ENCODE measurements at places on chromosomes 3 and 15. TPM values are rescaled to one million over a fixed set of nuclear protein-coding genes. Genes with fewer than 3 reads are reported as not detected.

GRCh38 chr3:136955813-136956212 lies 2.0 kb upstream of the IL20RB start:
- no peaks in the 10 kb centered on the region for H3K27me3 ChIP-seq
- H3K4me3 ChIP-seq, result no peak overlapping the region
- H3K27ac ChIP-seq, result peak overlapping the region; percentile 18
- H3K36me3 ChIP-seq, result no peaks in the 10 kb centered on the region
- peaks cover 76% of the 10 kb centered on the region for H3K4me1 ChIP-seq
- no peak for DNase-seq

DNA sequence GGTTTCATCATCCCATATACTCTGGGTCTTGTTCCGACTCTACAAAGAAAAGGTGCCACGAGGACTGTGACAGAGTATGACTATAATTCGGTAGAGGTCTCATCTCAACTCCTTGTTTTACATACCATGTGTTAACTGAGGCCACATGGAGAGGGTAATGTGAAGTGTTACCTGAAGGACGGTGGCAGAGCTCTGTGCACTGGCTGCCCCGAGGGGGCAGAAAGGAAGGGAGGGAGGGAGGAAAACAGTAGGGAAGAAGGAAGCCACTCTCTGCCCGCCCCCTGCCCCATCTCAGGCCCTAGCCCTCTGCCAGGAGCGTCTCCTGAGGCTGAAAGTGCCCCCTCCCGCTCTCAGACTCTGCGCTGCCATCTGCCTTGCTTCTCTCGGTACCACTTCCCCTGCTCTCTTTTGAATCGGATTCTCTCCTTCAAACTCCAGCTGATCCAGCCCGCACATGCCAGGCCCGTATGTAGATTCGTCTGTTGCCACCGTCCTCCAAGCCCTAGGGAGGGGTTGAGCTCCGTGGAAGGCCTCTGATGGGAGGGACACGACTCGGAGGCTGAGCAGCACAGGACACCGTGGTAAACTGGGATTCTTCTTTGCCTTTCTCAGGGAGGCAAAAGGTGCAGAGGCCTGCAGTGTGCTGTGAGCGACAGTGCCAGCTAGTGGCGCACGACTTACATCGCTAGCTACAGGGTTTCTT lies 70.5 kb upstream of the ATP10A start:
- H3K4me1 ChIP-seq, result peaks cover 5% of the 10 kb centered on the region
- H3K36me3 ChIP-seq, result no peaks in the 10 kb centered on the region

Gene ONECUT1
- total RNA-seq, result not detected

GRCh38 chr3:129207479-129207878 lies 23.8 kb upstream of the CNBP start:
- H3K4me3 ChIP-seq, result no peak overlapping the region
- H3K4me1 ChIP-seq, result peaks cover 10% of the 10 kb centered on the region
- H3K27ac ChIP-seq, result no peak overlapping the region

Gene SAMMSON
- not detected for total RNA-seq

GRCh38 chr3:125033135-125033534 lies 22.7 kb downstream of the HEG1 start:
- no peak overlapping the region for H3K27ac ChIP-seq
- DNase-seq, result no peak
- H3K36me3 ChIP-seq, result peaks cover 6% of the 10 kb centered on the region
- H3K4me3 ChIP-seq, result no peak overlapping the region

Gene IQCF5
- total RNA-seq, result not detected

Gene NDN
- total RNA-seq, result 8.4 TPM

GRCh38 chr3:177147790-177148189 lies 49.5 kb downstream of the TBL1XR1 start:
- no peak overlapping the region for H3K4me3 ChIP-seq
- H3K4me1 ChIP-seq, result peaks cover 62% of the 10 kb centered on the region
- no peaks in the 10 kb centered on the region for H3K36me3 ChIP-seq
- H3K27ac ChIP-seq, result no peak overlapping the region

GRCh38 chr15:70608144-70608543 lies 155.2 kb downstream of the UACA start:
- DNase-seq, result no peak
- H3K4me1 ChIP-seq, result peaks cover 23% of the 10 kb centered on the region
- no peaks in the 10 kb centered on the region for H3K36me3 ChIP-seq
- H3K27ac ChIP-seq, result no peak overlapping the region
- no peaks in the 10 kb centered on the region for H3K27me3 ChIP-seq

GRCh38 chr3:96354742-96355141 lies 459.7 kb upstream of the EPHA6 start:
- H3K27ac ChIP-seq, result no peak overlapping the region
- DNase-seq, result no peak
- no peak overlapping the region for H3K4me3 ChIP-seq
- no peaks in the 10 kb centered on the region for H3K27me3 ChIP-seq

DNA sequence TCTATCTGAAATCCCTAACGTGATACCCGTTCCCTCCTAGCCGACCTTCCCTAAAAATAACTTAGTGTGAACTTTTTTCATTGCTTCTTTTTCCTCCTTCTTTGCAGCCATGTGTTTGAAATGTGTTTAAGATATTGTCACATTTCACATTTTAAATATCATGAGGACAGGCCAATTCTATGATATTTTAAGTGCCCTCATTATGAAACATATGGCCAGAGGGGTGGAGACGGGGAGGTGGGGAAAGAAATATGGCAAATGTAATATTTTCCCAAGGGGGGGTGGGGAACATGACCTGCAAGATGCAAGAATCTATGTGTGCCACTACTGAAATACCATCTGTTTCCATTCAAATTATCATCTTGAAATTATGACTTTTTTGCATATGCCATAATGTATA lies 1039.2 kb downstream of the AGBL1 start:
- no peaks in the 10 kb centered on the region for H3K4me1 ChIP-seq
- H3K27ac ChIP-seq, result no peak overlapping the region

DNA sequence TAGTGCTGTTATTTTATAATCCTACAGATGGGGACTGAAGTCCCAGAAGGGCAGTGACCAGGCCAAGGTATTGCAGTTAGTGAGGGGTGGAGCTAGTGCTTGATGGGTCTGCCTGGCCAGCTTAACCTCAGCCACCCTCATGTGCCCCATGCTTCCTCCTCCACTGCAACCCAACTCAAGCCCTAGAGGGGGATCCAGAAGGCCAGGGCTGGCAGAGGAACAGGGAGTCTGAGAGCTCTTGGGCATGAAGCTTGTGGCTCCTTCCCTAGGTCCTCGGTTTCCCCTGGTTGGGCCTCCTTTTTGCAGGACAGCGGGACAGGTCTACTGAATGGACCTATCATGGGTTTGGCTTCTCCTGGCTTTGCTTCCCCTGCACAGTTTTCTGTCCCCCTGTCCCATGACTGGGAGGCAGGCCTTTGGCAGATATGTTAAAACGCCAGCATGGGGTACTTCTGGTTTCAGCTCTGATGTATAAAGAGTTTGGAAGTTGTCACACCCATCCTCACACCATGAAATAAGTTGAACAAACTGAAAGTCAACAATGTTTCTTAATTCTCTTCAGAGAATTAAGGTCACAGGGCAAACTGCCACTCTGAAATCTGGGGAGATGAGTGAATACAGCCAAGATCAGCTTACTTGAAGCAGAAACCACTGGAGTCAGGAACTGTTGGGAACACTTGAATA lies 103.3 kb downstream of the SMAD6 start:
- DNase-seq, result peak; percentile 54
- H3K4me3 ChIP-seq, result no peak overlapping the region
- H3K27ac ChIP-seq, result peak overlapping the region; percentile 90
- peaks cover 47% of the 10 kb centered on the region for H3K4me1 ChIP-seq
- no peaks in the 10 kb centered on the region for H3K36me3 ChIP-seq

Gene KLHDC8B
- 53.1 TPM for total RNA-seq

DNA sequence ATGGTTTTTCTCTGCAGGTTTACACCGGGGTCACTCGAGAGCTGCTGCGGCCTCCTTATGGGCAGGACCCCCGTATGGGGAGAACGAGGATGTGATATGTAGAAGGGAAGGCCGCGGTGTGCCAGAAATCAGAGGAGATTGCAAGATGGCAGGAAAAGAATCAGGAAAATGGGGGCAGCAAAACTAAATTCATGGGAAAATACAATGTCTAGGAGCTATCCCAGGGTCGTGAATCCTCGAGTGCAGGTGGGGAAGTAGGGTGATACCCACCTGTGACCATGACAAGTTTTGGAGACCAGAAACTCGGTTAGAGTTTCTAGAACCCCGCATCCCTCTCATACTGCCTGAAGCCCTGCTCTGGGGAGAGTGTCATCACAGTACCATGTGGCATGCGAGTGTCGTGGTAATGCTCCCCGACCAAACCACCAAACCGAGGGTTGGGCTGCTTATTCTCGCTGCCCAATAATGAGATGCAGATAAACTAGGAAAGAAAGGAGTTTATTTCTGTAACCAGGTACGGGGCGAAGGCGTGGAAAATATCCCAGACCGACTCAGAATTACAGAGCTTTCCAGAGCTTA lies 781 bp downstream of the TRNT1 start:
- no peak for DNase-seq
- peaks cover 23% of the 10 kb centered on the region for H3K36me3 ChIP-seq
- no peaks in the 10 kb centered on the region for H3K27me3 ChIP-seq
- peaks cover 17% of the 10 kb centered on the region for H3K4me1 ChIP-seq

- no peak overlapping the region for H3K4me3 ChIP-seq
- H3K27me3 ChIP-seq, result no peaks in the 10 kb centered on the region
- no peak for DNase-seq
- H3K27ac ChIP-seq, result no peak overlapping the region
- peaks cover 20% of the 10 kb centered on the region for H3K4me1 ChIP-seq
Observed at GRCh38 chr3:178705925-178706324, 169.7 kb downstream of the KCNMB2 start.

Gene BCL2A1
- total RNA-seq, result 0.64 TPM
